ENCODE measurements at places on chromosomes 7 and 10.
A peak's percentile ranks its signal among the peaks of the same experiment; 100 is the strongest.

DNA sequence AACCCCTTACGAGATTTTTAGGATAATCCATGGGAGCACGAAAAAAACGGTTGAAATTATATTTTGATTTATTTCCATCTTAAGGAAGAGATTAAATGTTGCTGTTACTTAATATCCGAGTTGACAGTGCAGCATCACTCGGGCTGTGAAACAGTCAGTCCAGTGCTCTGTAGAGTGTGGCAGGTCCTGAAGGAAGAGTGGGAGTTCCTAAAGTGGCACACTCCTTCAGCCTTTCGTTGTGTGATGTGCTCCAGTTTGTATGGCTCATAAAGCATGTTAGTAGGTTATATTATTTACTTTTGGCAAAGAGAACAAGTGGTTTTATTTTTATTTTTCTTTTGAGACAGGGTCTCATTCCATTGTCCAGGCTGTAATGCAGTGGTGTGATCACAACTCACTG, 358.3 kb downstream of the AUTS2 start:
- H3K4me3 ChIP-seq, result no peak overlapping the region
- H3K27ac ChIP-seq, result no peak overlapping the region
- H3K36me3 ChIP-seq, result no peaks in the 10 kb centered on the region
- H3K27me3 ChIP-seq, result no peaks in the 10 kb centered on the region
- no peaks in the 10 kb centered on the region for H3K4me1 ChIP-seq

- DNase-seq, result no peak
- no peak overlapping the region for H3K4me3 ChIP-seq
- H3K27me3 ChIP-seq, result no peaks in the 10 kb centered on the region
- H3K4me1 ChIP-seq, result no peaks in the 10 kb centered on the region
Observed at GRCh38 chr10:129170812-129171211, 296.2 kb upstream of the MGMT start.

GRCh38 chr10:121709675-121710073, 111.4 kb upstream of the FGFR2 start:
- H3K27me3 ChIP-seq, result no peaks in the 10 kb centered on the region
- no peak for DNase-seq
- H3K36me3 ChIP-seq, result no peaks in the 10 kb centered on the region
- H3K27ac ChIP-seq, result no peak overlapping the region
- H3K4me3 ChIP-seq, result peak overlapping the region; percentile 28

DNA sequence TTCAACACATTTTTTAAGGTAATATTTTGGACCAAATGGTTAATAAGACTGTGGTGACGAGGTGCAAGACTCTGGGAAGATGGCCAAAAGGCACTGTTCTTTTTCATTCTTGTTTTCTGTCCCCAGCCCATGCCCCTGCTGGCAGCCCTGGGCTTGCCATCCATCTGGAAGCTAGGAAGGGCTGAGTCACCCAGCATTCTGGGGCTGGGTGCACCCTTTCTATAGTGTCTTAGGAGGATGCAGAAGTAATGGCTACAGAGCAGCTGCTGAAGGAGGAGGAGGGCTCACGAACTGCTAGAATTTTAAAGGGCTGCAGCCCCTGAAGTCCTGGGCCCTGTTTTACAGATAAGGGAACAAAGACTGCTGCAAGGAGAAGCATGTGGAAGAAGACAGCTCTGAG, 42.8 kb upstream of the ZNF32 start:
- H3K4me3 ChIP-seq, result no peak overlapping the region
- no peak overlapping the region for H3K27ac ChIP-seq
- peaks cover 3% of the 10 kb centered on the region for H3K4me1 ChIP-seq
- peaks cover 39% of the 10 kb centered on the region for H3K27me3 ChIP-seq
- H3K36me3 ChIP-seq, result no peaks in the 10 kb centered on the region

GRCh38 chr10:89980166-89980565, 278.8 kb downstream of the KIF20B start:
- peaks cover 40% of the 10 kb centered on the region for H3K27me3 ChIP-seq
- no peaks in the 10 kb centered on the region for H3K36me3 ChIP-seq
- peaks cover 5% of the 10 kb centered on the region for H3K4me1 ChIP-seq
- H3K27ac ChIP-seq, result no peak overlapping the region
- H3K4me3 ChIP-seq, result no peak overlapping the region
- DNase-seq, result no peak

DNA sequence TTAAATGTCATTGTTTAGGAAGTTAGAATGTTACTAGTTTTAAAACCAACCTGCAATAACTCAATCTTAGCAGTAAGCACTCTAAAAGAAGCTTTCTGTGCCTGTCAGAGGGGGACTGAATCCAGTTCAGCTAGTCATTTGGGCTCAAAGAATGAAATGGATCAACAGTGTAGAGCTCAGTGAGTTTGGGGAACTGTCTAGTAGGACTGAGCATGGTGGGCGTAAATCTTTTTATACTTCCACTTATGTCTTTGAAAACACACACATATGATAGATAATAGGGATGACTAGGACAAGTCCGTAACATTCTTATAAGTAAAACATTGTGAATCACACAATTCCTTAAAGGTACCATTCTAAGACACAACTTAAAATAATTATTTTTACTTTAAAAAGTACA, 11.5 kb downstream of the GSAP start:
- no peaks in the 10 kb centered on the region for H3K4me1 ChIP-seq
- no peak overlapping the region for H3K27ac ChIP-seq
- DNase-seq, result no peak
- no peaks in the 10 kb centered on the region for H3K27me3 ChIP-seq
- H3K36me3 ChIP-seq, result no peaks in the 10 kb centered on the region

GRCh38 chr10:79133416-79133815, 64.7 kb downstream of the ZMIZ1 start:
- peaks cover 27% of the 10 kb centered on the region for H3K4me1 ChIP-seq
- no peak for DNase-seq
- H3K27me3 ChIP-seq, result no peaks in the 10 kb centered on the region
- no peak overlapping the region for H3K27ac ChIP-seq
- no peak overlapping the region for H3K4me3 ChIP-seq
- H3K36me3 ChIP-seq, result no peaks in the 10 kb centered on the region

DNA sequence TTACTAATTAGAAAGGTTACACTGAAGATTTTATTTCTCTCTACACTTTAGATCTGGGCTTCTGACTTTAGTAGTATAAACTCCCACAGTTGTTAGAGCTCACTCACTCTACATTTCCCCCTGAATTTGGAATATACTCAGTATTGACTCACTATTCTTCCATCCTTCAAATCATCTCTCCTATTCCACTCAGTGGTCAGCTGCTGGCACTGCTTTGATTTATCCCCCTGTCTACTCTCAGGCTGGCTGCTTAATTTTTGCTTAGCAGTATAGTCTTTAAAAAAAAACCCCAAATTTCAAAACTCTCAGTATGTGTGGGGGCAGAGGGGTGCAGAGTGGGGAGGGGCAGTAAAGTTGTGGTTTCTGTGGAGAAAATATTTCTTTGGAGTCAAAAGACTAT, 68.9 kb downstream of the CDK6 start:
- no peaks in the 10 kb centered on the region for H3K36me3 ChIP-seq
- H3K27ac ChIP-seq, result no peak overlapping the region
- no peak for DNase-seq
- no peak overlapping the region for H3K4me3 ChIP-seq

- no peak overlapping the region for H3K27ac ChIP-seq
- no peak for DNase-seq
- no peaks in the 10 kb centered on the region for H3K27me3 ChIP-seq
- H3K4me1 ChIP-seq, result no peaks in the 10 kb centered on the region
- no peaks in the 10 kb centered on the region for H3K36me3 ChIP-seq
- no peak overlapping the region for H3K4me3 ChIP-seq
Observed at GRCh38 chr10:128025437-128025836, 100.8 kb downstream of the MKI67 start.

DNA sequence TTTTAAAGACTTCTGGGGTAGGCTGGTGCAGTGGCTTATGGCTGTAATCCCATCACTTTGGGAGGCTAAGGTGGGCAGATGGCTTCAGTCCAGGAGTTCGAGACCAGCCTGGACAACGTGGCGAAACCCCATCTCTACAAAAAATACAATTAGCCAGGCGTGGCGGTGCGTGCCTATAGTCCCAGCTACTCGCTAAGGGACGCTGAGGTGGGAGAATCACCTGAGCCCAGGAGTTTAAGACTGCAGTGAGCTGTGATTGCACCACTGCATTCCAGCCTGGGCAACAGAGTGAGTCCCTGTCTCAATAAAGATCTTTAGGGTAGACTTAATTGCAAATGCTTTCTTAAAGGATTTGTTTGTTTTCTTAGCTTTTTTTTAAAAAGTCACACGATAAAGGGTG, 29.3 kb downstream of the PTPN12 start:
- no peaks in the 10 kb centered on the region for H3K36me3 ChIP-seq
- no peak for DNase-seq
- no peak overlapping the region for H3K4me3 ChIP-seq
- no peaks in the 10 kb centered on the region for H3K27me3 ChIP-seq

GRCh38 chr7:117143066-117143465, 179.8 kb downstream of the WNT2 start:
- no peak overlapping the region for H3K4me3 ChIP-seq
- H3K27me3 ChIP-seq, result no peaks in the 10 kb centered on the region
- H3K36me3 ChIP-seq, result no peaks in the 10 kb centered on the region
- peaks cover 2% of the 10 kb centered on the region for H3K4me1 ChIP-seq
- H3K27ac ChIP-seq, result no peak overlapping the region

DNA sequence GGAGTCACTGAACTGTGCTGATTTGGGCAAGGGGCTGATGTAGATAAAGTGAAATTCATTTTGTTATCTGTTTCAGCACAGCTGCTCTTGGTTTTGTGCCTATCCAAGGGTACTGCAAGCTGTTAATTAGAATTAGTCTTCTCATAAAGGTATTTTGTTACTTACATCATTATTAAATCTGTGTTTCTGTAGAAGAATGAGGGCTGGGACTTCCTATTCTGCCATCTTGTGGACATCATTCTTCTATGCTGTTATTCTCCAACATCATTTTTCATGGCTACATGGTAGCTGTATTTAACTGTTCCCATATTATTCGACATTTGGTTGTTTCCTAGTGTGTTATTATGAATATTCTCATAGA, 76.2 kb upstream of the CCDC71L start:
- no peaks in the 10 kb centered on the region for H3K36me3 ChIP-seq
- H3K4me1 ChIP-seq, result no peaks in the 10 kb centered on the region
- no peak overlapping the region for H3K27ac ChIP-seq
- no peak overlapping the region for H3K4me3 ChIP-seq
- DNase-seq, result no peak
- no peaks in the 10 kb centered on the region for H3K27me3 ChIP-seq

- H3K4me3 ChIP-seq, result no peak overlapping the region
- H3K4me1 ChIP-seq, result peaks cover 3% of the 10 kb centered on the region
- H3K27ac ChIP-seq, result no peak overlapping the region
- DNase-seq, result no peak
Observed at GRCh38 chr7:42915356-42915755, 3.5 kb upstream of the C7orf25 start.

- H3K27me3 ChIP-seq, result no peaks in the 10 kb centered on the region
- no peaks in the 10 kb centered on the region for H3K36me3 ChIP-seq
- no peak for DNase-seq
- no peak overlapping the region for H3K4me3 ChIP-seq
Observed at GRCh38 chr7:155590215-155591018, 44.1 kb upstream of the CNPY1 start.

DNA sequence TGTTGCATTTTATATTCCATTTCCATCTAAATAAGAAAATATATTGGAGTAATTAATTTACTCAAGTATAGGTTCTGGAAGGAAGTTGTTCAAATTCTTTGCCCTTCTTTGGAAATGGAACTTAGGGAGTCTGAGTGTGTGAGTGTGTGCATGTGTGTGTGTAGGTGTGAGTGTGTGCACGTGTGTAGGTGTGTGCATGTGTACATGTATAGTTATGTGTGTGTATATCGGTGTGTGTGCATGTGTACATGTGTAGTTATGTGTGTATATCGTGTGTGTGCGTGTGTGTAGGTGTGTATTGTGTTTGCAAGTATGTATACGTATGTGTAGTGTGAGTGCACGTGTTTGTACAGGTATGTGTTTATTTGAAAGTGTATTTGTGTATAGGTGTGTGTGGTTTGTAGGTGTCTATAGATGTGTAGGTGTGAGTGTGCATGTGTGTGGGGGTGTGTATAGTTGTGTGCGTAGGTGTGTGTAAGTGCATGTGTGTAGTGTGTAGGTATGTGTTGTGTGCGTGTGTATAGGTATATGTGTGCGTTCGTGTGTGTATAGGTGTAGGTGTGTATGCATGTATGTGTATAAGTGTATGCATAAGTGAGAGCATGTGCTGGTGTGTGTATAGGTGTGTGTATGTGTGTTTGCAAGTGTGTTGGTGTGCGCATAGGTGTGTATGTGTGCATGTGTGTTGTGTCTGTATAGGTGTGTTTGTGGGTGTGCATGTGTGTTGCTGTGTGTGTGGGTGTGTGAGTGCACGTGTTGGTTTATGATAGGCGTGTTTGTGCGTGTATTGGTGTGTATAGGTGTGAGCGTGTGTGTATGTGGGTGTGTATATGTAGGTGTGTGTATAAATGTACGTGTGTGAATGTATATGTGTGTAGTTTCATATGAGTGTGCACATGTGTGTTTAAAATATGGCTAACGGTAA, 266.2 kb downstream of the CAMK1D start:
- H3K4me3 ChIP-seq, result no peak overlapping the region
- H3K4me1 ChIP-seq, result no peaks in the 10 kb centered on the region
- H3K36me3 ChIP-seq, result no peaks in the 10 kb centered on the region
- H3K27ac ChIP-seq, result no peak overlapping the region
- no peak for DNase-seq

DNA sequence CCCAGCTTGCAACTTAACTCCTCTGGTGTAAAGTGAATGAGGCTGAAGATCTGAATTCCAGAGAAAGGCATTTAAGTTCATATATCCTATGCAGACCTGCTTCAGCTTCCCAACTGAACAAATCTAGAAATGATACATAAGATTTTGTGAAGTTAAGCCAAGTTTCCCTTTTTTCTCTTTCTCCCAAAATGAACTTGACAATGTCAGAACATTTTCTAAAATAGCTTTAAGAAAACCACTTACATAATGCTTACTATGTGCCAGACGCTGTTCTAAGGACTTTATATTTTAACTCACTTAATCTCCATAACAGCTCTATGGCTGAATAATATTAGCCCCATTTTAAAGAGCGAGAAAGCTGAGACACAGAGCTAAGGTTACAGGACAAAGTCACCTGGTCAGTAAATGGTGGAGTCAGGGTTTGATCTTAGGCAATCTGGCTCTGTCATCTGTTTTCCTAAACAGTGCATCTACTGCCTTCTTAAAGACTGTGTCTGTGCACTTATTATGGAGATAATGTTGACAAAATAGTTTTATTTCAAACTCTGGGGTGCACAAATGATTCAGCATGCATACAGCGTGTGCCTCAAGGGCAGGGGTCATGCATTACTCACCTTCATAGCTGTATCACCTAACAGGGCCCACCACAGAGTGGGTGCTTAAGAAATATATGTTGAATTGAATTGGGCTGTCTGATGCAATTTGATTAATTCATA, 66.8 kb downstream of the RHOBTB1 start:
- H3K27ac ChIP-seq, result no peak overlapping the region
- no peaks in the 10 kb centered on the region for H3K36me3 ChIP-seq
- DNase-seq, result no peak
- H3K4me1 ChIP-seq, result no peaks in the 10 kb centered on the region
- H3K4me3 ChIP-seq, result no peak overlapping the region

GRCh38 chr10:126730856-126731609, 60.5 kb upstream of the C10orf90 start:
- peaks cover 4% of the 10 kb centered on the region for H3K4me1 ChIP-seq
- DNase-seq, result no peak
- no peaks in the 10 kb centered on the region for H3K27me3 ChIP-seq
- no peaks in the 10 kb centered on the region for H3K36me3 ChIP-seq
- no peak overlapping the region for H3K4me3 ChIP-seq
